Right atrium auricular region (tissue), 2 donors: ENCODE measurements at places on chromosomes 2 and 18.

DNA sequence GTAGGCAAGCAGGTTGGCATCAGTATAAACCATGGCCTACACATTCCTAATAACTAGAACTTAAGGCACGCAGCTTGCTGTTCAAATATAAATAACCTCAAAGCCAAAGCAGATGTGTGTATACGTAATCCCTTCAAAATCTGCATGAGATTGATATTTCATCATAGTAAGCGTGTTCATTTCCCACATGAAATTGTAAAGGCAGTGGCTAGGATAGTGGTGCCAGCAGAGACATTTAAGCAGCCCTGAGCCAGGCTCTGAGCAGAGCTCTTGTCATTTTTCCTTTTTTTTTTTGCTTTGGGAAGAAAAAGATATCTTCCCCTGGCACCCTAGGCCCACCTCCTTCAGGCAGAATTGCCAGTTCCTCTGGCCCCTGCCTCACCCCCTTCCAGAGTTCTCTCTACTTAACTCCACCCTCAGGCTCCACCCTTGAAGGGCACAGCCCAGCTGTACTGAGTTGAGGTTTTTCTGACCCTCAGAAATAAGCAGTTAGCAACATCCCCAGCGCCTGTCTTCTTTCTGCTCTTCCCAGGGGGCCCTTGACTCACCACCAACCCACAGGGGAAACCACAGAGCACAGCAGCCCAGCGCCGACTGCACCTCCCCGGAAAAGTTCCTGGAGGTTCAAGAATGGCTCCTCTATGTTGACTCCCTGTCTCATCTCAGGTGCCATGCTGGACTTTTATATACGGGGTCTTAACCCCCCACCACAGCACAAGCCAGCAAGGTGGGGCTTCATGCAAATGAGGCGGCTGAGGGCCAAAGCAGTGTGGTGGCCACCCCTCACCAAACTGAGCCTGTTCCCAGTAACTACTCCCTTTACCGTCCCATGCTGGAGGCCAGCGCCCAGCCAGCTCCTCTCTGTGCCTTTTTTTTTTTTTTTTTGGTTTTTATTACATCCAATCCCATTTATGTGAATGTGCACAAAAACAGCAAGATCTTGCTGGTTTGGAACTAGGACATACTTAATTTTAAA, 84.7 kb downstream of the EHD3 start:
- DNase-seq: peak; percentile 57

GRCh38 chr2:223056701-223057418, 4.9 kb downstream of the KCNE4 start:
- DNase-seq: no peak

- no peak for DNase-seq
Measured at GRCh38 chr18:26051843-26052242, 38.6 kb downstream of the SS18 start.

DNA sequence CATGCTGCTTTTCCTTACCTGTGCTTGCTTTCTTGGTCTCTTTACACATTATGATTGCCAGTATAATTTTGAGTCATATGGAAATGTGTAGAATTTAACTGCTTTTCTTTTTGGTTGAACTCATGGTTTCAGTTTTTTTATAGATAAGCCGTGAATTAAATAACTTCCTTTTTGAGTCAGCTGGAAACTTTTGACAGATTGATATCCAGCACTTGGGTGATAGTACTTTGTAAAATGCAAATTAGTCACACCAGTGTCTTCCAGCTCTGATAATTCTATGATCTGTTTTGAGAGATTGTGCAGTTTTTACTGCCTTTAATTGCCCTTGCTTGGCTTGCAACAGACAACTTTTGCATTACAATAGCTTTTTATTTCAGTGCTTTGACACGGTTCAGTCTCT, 86.4 kb downstream of the NCOA1 start:
- DNase-seq: no peak

DNA sequence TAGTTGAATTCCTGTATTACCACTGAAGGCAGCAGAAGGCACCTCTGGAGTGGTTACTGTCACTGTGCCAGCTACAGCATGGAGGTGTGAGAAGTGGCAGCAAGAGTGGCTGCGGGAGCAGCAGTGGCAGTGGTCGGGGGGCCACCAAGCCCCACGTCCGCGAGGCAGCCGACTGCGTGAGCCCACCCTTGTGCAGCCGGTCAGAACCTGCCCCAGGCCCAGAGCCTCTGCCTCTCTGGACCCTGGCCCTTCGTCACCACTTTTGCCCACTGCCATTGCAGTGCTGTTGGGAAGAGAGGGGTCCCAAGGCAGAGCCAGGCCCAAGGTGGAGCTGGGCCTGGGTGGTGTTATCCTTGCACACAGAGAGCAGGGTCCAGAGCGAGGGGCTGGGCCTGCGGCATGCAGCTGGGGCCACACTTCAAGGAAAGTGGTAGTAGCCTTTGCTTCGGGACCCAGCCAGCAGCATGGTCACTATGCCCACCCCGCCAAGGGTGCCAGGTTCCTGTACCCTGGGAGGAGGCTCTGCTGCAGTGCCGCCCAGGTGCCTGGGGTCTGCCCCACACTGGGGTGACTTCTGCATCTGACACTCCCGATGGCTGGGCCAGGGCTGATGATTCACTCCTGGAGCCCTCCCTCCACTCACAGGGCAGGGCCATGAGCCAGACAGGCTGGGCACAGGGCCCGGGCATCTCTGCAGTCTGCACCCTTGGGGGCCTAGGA, 450.1 kb upstream of the LRATD1 start:
- DNase-seq: no peak

DNA sequence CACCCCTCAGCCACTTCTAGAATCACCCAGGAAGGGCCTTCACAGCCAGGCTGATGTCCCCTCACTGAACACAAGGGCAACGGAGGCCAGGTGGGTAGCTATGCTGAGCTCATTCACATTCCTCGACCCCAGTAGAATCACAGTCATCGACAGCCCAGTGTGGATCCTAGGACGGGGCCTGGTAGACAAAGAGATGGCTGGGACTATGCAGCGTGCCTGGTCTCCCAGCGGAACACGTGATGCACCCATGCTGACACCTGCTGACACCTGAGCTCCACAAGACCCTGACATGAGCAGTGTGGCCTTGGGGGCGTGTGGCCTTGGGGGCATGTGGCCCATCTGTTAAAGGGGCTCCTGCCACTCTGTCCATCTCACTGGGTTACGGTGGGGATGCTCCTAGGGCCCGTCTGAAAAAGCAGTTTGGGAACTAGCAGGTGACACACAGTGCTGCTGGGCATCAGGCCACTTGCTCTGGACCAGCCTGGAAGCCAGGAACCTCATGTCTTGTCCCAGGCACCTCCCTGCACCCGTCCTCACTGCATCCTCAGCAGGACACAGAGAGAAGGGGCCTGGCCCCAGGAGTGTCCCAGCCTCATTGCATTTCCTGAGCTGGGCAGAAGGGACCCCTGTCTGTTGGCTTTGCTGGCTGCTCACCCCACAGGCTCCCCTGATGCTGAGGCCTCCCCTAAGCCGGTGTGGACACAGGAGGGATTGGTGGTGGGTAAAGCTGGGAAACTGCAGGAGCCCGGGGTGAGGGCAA, 9.7 kb downstream of the ECEL1 start:
- DNase-seq: no peak

DNA sequence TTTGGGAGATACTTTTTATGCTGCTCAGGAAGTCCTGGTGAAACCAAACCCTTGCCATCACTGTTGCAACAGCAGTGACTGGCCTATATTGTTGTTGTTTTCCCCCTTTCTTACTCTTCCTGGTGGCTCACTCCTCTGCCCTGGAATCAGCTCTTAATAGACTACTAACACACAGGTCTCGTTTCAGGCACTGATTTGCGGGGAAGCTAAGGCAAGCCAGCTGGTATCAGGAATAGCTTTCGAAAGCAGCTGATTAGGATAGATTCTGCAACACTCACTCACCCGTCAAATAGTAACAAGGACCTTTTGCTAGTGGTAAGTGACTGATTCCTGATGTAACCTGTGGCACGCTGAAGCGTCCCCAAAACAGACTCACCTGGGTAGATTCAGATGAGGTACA, 360.4 kb downstream of the PLCL1 start:
- DNase-seq: no peak

DNA sequence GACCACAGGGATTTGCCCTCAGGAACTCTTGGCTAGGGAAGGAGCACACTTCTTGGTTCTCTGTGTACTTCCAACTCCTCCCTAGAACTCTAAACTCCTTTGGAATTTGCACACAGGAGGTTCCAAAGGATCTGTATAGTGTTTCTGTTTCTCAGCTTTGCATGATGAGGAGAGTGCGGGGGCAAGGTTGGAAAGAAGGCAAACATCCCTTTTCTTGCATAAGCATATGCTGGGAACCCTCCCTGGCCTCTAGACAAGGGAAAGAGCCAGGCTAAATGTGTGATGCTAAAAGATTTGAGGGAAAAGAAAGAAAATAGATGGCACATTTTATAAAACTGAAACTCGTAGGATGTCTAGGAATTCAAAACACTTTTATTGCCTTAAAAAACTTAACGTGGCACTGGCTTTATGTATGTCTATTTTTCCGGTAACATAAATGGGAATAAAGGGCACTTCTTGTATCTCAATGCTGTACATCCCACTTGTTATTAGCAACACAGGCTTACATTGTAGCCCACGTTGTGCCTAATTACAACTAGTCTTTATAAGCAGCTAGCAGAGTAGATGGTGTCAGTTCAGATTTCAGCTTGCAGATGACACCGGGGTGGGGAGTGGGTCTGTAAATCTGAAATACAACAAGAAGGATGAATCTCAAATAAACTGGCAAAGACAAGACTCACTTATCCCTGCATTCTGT, 165.8 kb downstream of the GPD2 start:
- DNase-seq: no peak

DNA sequence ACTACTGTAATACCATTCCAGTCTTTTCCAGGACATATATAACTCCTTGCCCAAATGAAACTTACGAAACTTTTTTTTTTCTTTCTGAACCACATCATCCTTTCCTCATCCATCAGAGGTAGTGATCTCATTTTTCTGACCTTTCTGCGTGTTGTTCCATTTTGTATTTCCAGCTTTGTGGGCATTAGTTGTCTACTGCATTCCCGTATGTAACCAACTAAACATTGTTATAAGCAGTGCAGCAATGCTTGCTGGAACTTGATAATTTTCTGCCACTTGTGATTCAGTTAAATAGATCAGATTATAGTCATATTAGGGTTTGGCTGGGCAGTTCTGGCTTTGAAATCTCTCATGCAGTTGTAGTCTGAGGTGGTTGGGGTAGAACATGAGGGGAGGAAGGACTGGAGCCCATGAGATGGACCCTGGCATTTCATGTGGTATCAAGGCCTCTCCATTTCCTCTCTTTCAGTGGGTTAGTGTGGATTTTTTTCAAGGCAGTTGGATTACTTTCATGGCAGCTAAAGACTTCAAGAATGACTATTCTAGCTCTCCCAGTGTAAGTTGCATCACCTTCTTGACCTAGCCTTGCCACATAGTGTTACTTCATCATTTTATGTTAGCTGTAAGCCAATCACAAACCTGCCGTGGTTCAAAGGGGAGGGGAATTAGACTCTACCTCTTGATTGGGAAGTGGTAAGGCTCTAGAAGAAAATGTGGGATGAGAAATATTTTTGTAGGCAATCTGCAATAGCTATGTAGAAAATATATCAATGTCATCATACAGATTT, 80.5 kb downstream of the EHBP1 start:
- DNase-seq: no peak

GRCh38 chr2:144152817-144153271, 367.1 kb downstream of the ZEB2 start:
- DNase-seq: no peak

DNA sequence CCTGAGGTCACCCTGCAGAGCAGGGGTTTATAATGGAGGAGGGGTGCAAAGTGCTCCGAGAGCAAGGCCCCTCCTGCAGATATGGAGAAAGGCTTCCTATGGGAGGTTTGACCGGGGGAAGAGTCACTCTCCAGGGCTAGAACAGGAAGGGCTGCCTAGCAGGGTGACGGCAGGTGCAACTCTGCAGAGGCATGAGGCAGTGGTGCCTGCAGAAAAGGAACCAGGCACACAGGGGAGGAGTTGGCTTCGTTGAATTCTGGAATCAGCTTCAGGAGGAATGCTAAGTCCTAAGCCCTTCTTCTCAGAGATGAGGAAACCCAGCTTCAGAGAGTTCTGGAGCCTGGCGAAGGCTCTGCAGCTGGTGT, 17.5 kb upstream of the HPCAL1 start:
- no peak for DNase-seq

GRCh38 chr18:75350857-75351256, 76.6 kb downstream of the SMIM21 start:
- DNase-seq: no peak

DNA sequence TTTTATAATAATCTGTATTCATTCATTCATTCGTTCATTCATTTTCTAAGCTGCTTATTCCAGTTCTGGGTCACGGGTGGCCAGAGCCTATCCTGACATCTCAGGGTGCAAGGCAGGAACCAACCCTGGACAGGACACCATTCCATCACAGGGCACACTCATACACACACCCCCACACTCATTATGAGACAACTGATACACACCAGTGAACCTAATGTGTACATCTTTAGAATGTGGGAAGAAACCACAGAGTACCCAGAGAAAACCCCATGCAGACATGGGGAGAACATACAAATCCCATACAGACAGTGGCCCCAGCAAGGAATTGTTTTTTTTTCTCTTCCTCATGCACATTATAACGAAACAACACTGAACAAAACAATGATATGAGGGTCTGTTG, 54.7 kb downstream of the RTN4 start:
- no peak for DNase-seq

DNA sequence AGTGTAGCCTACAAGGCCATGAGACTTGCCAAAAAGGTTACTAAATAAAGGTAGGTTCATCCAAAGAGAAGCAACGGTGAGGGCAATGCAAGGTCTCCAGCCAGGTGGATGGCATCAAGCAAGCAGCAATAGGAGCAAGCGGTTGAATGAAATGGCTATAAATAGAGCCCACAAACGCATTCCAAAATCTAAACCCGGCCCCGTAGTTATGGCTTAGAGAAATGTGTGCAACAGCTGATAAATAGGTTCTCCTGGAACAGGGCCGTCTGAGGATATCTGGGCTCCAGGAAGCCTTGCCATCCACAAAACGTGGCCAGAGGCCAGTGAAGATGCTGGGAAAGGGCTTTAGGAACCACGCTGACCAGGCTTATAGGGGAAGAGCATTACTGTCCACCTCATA, 146.1 kb upstream of the PID1 start:
- DNase-seq: no peak

DNA sequence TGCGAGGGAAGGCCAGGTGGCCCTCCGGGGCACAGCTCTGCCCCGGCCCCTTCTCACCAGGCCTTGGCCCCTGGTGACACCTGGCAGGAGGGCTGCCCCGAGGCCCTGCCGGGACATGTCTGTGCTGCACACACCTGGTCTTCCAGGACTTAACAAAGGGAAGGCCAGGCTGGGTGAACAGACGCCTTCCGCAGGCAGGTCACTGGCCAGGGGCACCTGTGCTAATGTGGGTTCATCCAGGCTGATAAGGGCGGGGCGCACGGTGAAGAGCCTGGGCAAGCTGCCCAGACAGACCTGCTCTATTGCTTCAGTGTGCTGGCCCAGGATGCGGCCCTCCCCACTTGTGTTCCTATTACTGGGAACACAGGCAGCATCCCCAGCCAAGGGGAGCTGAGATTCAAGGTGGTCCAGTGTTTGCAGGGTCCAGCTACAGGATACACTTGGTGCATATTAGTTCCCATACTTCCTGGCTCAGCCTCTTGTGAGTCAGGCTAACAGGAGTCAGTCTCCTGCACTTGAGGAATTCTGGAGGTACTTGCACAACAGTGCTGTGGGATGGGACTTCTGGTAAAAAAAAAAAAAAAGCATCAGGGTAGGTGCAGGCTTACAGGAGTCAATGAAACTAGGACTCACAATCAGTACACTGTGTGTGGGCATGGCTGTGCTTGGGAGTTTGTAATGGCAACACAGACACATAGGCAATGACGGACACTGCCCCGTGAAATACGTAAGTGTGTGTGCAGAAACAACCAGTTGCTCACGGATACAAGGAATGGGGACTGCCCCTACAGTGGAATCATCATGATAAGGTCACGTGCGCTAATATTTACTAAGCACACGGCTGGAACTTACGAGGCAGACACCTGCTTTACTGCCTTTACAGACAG, 261.4 kb downstream of the TWIST2 start:
- no peak for DNase-seq
